Mesothelial cell of epicardium (in vitro differentiated cells): ENCODE measurements at places on chromosomes 5 and 9.

DNA sequence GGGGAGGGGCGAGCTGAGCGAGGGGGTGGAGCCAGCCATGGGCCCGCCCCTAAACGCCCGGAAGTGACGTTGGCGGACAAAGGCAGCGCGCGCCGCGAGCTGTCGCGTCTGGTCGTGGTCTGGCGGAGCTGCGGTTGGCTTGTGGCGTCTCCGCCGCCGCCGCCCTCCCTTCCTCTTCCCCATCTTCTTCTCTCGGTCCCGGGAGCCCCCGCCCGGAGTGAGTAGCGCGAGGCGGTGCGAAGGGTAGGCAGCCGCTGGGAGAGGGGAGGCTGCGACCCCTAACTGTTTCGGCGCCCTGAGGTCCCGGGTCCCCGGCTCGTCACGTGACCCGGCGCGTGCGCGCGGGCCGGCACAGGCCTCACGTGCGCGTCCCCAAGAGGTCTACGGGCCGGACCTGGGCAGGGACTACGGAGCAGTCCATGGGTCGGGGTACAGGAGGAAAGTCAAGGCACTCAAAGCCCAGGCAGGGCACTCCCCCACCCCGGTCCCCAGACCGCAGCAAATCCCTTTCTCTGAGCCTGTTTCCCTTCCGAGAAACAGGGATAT lies at the start of gene NTMT1:
TSS of gene NTMT1 (plus strand) at position 85 of the 546 bp plus-strand sequence. CDS start 6,541 bp downstream, outside the sequence.
- peaks cover 39% of the 10 kb centered on the region for H3K4me1 ChIP-seq
- peak; percentile 94 for DNase-seq
- H3K4me3 ChIP-seq: peak within 1 kb of the TSS; percentile 72
- peak within 1 kb of the TSS; percentile 88 for H3K27ac ChIP-seq
- no peaks in the 10 kb centered on the region for H3K36me3 ChIP-seq
- no peaks in the 10 kb centered on the region for H3K27me3 ChIP-seq

DNA sequence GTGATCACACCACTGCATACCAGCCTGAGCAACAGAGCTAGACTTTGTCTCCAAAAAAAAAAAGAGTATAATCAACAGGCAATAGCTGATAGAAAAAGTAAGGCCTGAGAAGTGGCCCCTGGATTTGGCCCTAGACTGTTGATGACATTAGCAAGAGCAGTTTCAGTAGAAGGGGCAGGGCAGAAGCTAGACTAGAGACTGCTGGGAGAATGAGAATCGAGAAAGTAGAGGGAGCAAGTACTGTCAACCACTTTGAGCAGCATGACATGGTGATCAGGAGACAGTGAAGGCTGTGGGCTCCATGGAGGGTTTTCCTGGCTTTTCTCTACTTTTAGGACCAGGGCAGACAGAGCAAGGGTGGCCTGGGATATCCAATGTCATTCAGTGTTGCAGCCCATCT lies 34.9 kb upstream of the B4GALT1 start:
- H3K27me3 ChIP-seq: peaks cover 1% of the 10 kb centered on the region
- no peaks in the 10 kb centered on the region for H3K4me1 ChIP-seq
- no peak overlapping the region for H3K27ac ChIP-seq
- no peaks in the 10 kb centered on the region for H3K36me3 ChIP-seq
- DNase-seq: no peak

GRCh38 chr5:57311251-57311650 lies 137.4 kb downstream of the GPBP1 start:
- no peak overlapping the region for H3K27ac ChIP-seq
- no peak overlapping the region for H3K4me3 ChIP-seq
- H3K27me3 ChIP-seq: no peaks in the 10 kb centered on the region
- peaks cover 21% of the 10 kb centered on the region for H3K36me3 ChIP-seq
- H3K4me1 ChIP-seq: peaks cover 4% of the 10 kb centered on the region

DNA sequence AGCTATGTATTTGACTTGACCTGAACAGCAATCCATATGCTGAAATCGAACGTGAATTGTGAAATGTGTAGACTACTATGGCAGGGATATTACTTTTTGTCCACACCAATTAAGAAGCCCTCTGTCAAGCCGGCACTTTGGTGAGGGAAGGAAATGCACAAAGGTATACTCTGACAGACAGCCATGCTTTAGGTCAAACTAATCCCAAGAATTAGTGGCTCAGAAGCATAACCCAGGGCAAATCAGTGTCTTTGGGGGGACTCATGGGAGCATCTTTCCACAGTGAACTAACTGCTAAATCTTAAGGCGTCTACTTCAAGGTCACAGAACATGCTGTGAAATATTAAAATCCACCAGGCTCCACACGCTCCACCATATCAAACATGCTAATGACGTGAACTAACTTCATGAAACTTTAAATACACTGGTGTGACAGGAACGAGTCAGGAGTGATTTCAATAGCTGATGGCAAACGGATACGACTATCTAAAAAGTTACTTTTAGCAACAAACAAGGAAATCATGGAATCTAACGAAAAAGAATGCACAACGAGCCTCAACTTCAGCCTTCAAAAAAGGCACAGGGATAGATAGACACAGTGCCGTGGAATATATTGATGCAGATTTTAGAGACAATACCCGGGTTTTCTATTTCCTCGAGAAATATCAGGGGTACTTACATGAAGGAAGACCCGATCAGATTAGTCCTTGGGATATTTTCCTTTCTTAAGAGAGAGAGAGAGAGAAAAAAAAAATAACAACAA lies 527 bp downstream of the MEF2C start:
- H3K4me3 ChIP-seq: peak overlapping the region; percentile 80
- peak overlapping the region; percentile 39 for H3K27ac ChIP-seq
- H3K27me3 ChIP-seq: peaks cover 30% of the 10 kb centered on the region
- peaks cover 18% of the 10 kb centered on the region for H3K4me1 ChIP-seq
- DNase-seq: no peak
- no peaks in the 10 kb centered on the region for H3K36me3 ChIP-seq

GRCh38 chr9:132622159-132622558 lies 39.8 kb downstream of the BARHL1 start:
- H3K4me1 ChIP-seq: peaks cover 6% of the 10 kb centered on the region
- no peak overlapping the region for H3K27ac ChIP-seq
- no peak overlapping the region for H3K4me3 ChIP-seq
- no peak for DNase-seq
- peaks cover 26% of the 10 kb centered on the region for H3K36me3 ChIP-seq
